Pancreas (tissue), 10 donors: ENCODE measurements at places on chromosomes 4 and X. TPM values are rescaled to one million over a fixed set of nuclear protein-coding genes. Genes with fewer than 3 reads are reported as not detected.

- H3K27ac ChIP-seq, result no peak overlapping the region
- H3K4me1 ChIP-seq, result no peaks in the 10 kb centered on the region
- no peaks in the 10 kb centered on the region for H3K36me3 ChIP-seq
- H3K4me3 ChIP-seq, result no peak overlapping the region
- DNase-seq, result no peak
Observed at GRCh38 chr4:48498895-48499294, 8.8 kb downstream of the ZAR1 start.

GRCh38 chr4:52371841-52372240 lies 287.3 kb downstream of the USP46 start:
- no peaks in the 10 kb centered on the region for H3K36me3 ChIP-seq
- H3K4me3 ChIP-seq, result no peak overlapping the region
- DNase-seq, result no peak
- no peak overlapping the region for H3K27ac ChIP-seq
- H3K4me1 ChIP-seq, result no peaks in the 10 kb centered on the region

DNA sequence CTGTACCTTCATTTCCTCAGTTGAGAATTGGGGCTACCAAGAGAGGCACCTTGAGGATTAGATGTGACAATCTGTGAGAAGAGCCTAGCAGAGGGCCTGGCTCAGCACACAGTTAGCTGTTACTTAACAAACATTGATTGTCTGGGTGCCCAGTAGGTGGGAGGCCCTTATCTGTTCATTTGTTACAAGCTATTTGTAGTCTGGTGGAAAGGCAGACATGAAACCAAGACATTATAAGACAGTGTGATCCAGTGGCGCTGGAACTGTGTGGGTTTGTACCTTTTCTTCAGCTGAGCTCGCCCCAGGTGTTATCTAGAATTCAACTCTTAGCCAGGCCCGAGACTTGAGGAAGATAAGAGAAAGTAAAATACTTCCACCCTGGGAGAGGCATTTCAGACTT lies 16.9 kb downstream of the AKAP4 start:
- no peaks in the 10 kb centered on the region for H3K36me3 ChIP-seq
- no peaks in the 10 kb centered on the region for H3K4me1 ChIP-seq
- DNase-seq, result no peak
- H3K27me3 ChIP-seq, result peaks cover 4% of the 10 kb centered on the region

- H3K27ac ChIP-seq, result no peak overlapping the region
- H3K4me3 ChIP-seq, result no peak overlapping the region
- peaks cover 3% of the 10 kb centered on the region for H3K27me3 ChIP-seq
- H3K4me1 ChIP-seq, result no peaks in the 10 kb centered on the region
- H3K36me3 ChIP-seq, result no peaks in the 10 kb centered on the region
Observed at GRCh38 chr4:80233390-80233789, 33.1 kb upstream of the FGF5 start.

DNA sequence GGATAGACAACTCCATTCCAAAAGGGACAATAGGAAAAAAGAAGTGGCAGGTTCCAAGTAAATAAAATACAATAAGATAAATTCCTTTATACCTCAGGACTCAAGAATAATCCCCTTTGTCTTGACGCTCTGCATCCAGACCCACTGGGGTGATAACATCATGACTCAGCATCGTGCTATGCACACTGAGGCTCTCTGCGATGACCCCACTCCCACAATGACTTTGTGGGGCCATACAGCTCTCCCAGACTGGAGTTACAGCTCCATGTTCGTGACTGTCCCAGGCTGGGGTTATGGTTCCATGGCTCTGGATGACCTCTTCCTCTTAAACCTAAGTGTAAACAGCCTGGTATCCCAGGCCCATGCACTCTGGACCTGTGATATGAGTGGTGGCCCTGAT lies 254.5 kb upstream of the ADGRL3 start:
- no peak overlapping the region for H3K27ac ChIP-seq
- H3K4me1 ChIP-seq, result no peaks in the 10 kb centered on the region
- no peak overlapping the region for H3K4me3 ChIP-seq
- no peaks in the 10 kb centered on the region for H3K36me3 ChIP-seq
- no peak for DNase-seq
- no peaks in the 10 kb centered on the region for H3K27me3 ChIP-seq

Gene RPGR
- 4.2 TPM for total RNA-seq

Gene GPRASP3
- total RNA-seq, result 3.6 TPM

Gene CLNK
- 0.19 TPM for total RNA-seq

Gene RFC1
- total RNA-seq, result 36.5 TPM
